ENCODE measurements at places on chromosomes 1 and 21. TPM values are rescaled to one million over a fixed set of nuclear protein-coding genes. Genes with fewer than 3 reads are reported as not detected.

CASQ2 gene
- not detected for total RNA-seq

OR14A2 gene
- not detected for total RNA-seq

TMEM51 gene
- total RNA-seq = 6.3 TPM

GNG12 gene
- total RNA-seq = 0.17 TPM

CHD5 gene
- total RNA-seq = not detected

PADI4 gene
- not detected for total RNA-seq

BSND gene
- not detected for total RNA-seq

ZNF648 gene
- total RNA-seq = 0.13 TPM

HAO2 gene
- total RNA-seq = not detected

GRCh38 chr1:109185990-109186732 lies 27.6 kb upstream of the SARS1 start:
- H3K27me3 ChIP-seq = peaks cover 2% of the 10 kb centered on the region
- no peak overlapping the region for H3K27ac ChIP-seq
- H3K4me3 ChIP-seq = no peak overlapping the region
- no peak for DNase-seq
- H3K36me3 ChIP-seq = no peaks in the 10 kb centered on the region
- H3K4me1 ChIP-seq = peaks cover 57% of the 10 kb centered on the region

DNA sequence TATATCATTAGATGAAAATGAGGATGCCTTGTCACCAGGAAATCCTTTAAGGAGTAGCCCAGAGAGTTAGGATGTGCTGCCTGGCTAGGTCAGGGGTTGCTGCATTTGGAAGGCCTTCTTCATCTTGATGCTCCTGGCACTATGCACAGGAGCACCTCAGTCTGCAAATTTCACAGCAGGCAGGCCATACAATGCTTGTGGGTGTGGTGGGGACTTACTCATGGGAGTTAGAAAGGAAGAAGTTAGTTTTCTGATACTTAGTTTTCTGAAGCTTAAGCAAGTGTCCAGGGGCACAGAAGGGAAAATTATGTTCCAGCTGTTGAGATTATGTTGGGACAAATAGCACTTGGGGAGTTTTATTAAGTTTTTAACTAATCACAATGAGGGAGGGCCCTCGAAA lies 11.4 kb downstream of the HLX start:
- no peak for DNase-seq
- no peaks in the 10 kb centered on the region for H3K4me1 ChIP-seq
- H3K27me3 ChIP-seq = peaks cover 2% of the 10 kb centered on the region
- H3K4me3 ChIP-seq = no peak overlapping the region

DNA sequence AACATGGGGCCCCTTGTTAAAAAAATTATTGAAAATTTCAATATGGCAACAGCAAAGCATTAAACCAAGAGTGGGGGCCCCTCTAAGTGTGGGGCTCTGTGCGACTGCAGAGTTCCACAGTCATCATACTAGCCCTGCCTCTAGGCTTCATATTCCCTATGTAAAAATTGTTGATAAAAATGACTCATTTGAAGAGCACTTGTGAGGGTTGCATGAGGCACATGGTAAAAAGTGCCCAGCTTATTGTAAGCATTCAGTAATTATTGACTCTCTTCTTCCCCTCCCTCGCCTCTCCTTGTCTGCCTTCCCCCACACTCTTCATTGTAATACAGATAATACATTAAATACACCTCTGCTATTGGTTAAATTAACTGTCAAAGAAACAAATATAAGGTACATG lies 86.7 kb upstream of the PTBP2 start:
- DNase-seq = no peak
- no peaks in the 10 kb centered on the region for H3K36me3 ChIP-seq
- no peak overlapping the region for H3K4me3 ChIP-seq
- no peaks in the 10 kb centered on the region for H3K27me3 ChIP-seq
- peaks cover 68% of the 10 kb centered on the region for H3K4me1 ChIP-seq
- peak overlapping the region; percentile 88 for H3K27ac ChIP-seq

DNA sequence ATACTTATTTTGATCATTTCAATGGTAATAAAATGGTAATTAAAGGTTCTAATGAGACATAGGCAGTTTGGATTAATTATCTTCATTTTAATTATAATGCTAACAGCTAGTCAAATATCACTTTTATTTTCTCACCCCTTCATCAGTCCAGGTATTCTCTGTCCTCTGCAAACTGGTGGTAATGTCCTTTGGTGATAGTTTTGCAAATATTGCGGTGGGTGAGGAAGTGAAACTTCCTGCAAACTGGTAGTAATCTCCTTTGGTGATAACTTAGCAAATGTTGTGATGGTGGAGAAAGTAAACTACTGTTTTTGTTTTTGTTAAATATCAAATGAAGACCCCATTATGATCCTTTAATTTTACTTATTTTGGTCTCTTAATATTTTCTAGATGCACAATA lies 209.0 kb downstream of the AMY1C start:
- H3K27me3 ChIP-seq = no peaks in the 10 kb centered on the region
- no peaks in the 10 kb centered on the region for H3K4me1 ChIP-seq
- H3K27ac ChIP-seq = no peak overlapping the region
- no peaks in the 10 kb centered on the region for H3K36me3 ChIP-seq

DNA sequence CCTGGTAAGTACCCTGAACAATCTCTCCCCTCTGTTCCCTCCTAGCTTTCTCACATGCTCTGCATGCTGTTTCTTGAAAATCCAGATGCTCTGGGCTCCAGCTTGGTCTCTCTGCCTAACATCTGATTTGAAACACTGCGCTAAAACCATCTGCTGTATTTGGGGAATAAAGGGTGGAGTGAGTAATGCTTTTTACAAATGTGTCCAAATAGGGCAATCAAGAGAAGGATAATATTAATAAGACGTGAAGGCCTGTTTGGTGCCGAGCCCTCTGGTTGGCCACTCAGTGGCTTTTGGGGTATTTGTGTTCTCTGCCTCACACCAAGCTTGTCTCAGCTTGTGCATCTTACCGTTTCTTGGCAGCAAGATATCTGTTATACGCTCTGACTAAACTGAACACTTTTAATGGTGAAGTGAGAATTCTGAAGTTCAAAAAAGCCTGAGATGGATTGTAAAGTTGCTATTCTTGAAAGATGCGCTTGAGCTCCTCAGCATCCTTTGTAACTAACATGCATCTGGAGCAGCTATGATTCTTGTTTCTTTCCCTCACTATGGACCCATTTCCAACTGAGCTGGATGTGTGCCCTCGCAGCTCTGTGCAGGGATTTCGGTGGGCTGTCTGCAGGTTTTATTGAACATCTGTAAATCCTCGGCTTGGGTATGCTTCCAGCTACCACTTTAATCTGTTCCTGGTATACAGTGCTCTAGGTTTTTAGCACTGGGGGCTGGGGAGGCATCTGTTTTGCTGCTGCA lies 269.4 kb downstream of the RWDD3 start:
- no peak overlapping the region for H3K4me3 ChIP-seq
- no peaks in the 10 kb centered on the region for H3K27me3 ChIP-seq
- H3K27ac ChIP-seq = no peak overlapping the region
- no peaks in the 10 kb centered on the region for H3K4me1 ChIP-seq
- H3K36me3 ChIP-seq = no peaks in the 10 kb centered on the region

- H3K27me3 ChIP-seq = peaks cover 3% of the 10 kb centered on the region
- peaks cover 22% of the 10 kb centered on the region for H3K4me1 ChIP-seq
- H3K36me3 ChIP-seq = no peaks in the 10 kb centered on the region
- H3K27ac ChIP-seq = no peak overlapping the region
- no peak overlapping the region for H3K4me3 ChIP-seq
Observed at GRCh38 chr1:205259324-205259832, 31.6 kb downstream of the TMCC2 start.

DNA sequence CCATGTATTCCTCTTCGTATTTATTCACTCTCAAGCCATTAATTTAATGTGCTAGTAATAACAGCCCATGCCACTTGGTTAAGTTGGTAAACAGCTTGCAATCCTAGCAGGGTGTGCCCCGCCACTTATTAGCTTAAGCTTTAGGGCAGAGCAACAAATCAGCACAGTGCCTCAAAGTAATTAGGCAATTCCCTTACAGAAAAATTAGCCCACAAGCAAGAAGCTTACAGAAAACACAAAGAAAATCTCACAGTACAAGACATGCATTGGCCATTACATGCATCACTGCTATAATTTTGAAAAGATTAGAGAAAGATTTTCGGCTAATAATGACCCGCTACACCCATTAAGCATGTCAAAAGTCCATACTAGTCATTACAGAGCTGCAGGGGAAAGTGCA lies 47.6 kb downstream of the TGFB2 start:
- no peaks in the 10 kb centered on the region for H3K27me3 ChIP-seq
- no peak overlapping the region for H3K27ac ChIP-seq
- DNase-seq = no peak

DNA sequence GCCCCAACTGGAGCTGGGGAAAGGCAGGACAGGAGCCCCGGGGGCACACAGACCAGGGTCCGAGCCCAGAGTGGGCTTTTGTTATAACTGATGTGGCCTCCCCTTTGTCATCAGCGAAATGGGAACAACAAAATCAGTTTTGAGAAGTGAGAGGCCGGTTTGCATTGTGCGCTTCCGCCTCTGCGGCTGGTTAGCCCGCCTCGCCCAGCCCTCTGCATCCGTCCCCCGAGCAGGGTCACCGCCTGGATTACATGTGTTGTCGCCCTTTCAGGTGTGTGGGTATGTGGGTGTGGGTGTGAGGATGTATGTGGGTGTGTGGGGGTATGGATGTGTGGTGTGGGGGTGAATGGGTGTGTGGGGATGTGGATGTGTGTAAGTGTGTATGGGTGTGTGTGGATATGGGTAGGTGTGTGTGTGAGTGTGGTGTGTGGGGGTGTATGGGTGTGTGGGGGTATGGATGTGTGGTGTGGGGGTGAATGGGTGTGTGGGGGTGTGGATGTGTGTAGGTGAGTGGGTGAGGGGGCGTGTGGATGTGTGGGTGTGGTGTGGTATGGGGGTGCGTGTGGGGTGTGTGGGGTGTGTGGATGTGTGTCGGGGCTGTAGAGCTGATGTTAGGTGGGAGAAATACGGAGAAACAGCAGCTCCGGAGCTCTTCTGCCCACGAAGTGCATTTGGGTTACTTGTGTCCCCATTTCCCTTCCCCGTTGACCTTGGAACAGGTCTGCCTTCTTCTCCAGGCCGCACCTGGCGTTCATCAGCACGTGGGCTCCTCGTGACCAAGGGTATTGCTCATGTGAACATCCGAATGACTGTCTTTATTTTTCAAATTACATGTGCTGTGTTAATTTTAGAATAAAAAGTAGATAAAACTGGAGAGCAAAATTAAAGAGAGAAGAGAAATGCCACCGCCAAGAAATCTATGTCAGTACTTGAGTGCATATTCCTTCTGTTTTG lies 67.6 kb downstream of the FHAD1 start:
- no peak overlapping the region for H3K4me3 ChIP-seq
- peaks cover 3% of the 10 kb centered on the region for H3K27me3 ChIP-seq
- DNase-seq = no peak
- H3K27ac ChIP-seq = no peak overlapping the region
- H3K36me3 ChIP-seq = no peaks in the 10 kb centered on the region
- H3K4me1 ChIP-seq = 0 out of 2 replicates have a peak, but pooled peaks cover 12% of the 10 kb centered on the region

DNA sequence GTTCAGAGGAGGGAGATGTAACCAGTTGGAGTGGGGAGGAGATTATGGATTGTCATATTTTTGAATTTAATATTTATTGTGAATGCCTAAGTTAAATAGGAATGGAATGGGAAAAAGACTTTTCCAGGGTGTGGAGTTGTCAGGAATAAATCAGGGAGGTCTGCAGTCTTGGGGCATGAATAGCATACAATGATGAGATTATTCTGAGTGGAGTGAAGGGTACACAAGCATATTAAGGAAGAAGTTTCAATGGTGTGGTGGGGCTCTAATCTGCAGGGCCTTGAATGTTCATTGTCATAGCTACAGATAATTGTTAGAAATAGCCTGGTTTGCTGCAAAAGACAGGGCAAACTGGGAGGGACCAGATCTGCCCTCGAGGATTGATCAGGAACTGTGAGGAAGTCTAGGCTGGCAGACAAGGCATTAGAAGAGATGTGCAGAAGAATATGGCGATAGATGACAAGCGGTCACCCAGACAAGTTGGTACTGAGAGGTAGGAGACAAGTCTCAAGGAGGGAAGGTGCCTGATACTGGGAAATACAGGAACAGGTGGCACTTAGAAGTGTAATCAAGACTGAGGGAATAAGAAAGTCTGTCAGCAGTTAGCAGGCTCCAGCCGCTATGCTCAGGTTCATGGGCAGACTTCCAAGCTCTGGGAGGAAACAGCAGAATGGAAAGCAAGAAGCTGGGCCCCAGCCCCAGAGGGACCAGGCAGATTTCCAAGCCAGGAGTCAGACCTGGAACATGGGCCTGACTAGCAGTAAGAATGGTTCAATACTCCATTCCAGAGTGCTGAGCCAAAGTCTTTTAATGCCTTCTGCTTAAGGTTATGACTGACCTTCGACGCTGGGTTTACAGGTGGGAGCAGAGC lies 20.9 kb upstream of the RGL1 start:
- H3K4me3 ChIP-seq = no peak overlapping the region
- H3K27me3 ChIP-seq = no peaks in the 10 kb centered on the region
- peaks cover 24% of the 10 kb centered on the region for H3K4me1 ChIP-seq
- no peak for DNase-seq
- H3K36me3 ChIP-seq = no peaks in the 10 kb centered on the region
